Activated naive CD4-positive, alpha-beta T cell (primary cell): ENCODE measurements at places on chromosomes 16 and 17.

GRCh38 chr17:29956225-29956624 lies 14.8 kb downstream of the EFCAB5 start:
- DNase-seq = no peak

- DNase-seq = no peak
Measured at GRCh38 chr16:23080329-23080728, 68.9 kb downstream of the USP31 start.

- peak; percentile 66 for DNase-seq
Measured at GRCh38 chr16:84593825-84594724, 23.8 kb downstream of the COTL1 start.

DNA sequence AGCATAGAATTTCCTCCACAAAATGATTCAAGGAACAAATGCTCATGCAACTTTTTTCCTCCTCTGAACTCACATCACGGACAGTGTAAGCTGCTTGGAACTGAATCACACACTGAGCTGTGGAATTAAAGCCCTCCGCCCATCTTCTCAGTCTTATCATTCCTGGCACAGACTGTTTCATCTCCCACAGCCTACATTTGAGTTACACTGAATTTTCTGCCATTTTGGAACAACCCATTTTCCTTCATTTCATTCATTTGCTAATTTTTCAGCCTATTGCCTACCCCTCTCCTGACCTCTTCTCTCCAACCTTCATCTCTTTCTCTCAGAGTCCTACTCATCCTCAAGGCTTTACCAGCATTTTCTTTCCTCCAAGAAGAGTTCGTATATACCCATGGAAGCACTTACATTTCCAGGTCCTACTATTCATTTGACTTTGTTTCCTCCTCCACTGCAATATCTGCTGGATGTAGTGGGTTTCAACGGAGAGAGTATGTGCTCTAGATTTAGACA lies 39.1 kb upstream of the TOM1L1 start:
- DNase-seq = no peak

DNA sequence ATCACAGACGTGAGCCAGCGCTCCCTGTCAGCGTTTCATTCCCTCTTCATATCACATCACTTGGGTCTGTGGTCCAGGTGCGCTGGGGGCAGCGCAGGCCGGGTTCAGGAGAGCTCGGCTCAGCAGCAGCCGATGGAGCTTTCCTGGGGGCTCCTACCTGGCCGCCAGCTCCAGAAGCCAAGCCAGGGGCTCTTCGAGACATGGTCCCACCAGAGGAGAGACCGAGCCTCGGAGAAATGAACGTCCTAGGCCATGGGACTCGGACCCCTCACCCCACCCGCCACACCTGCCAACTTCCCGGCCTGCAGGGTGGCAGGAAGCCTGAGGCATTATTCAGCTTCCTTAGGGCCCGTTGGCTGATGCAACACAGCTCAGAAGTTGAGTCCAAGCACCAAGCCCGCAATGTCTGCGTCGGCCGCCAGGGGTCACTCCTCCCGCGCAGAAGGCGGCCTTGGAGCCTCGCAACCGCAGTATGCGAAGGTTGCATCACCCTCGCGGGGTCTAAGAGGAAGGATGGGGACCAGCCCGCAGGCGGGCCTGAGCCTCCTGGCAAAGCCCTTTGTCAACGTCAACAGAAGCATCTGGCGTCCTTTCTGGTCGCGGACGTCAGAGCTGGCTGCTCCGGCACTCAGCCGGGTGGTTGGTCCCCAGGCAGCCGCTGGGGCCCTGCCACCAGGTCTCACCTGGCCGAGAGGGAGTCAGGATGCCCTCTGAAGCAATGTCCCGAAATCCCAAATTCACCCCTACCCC lies 13.2 kb upstream of the KLHDC4 start:
- peak; percentile 96 for DNase-seq

DNA sequence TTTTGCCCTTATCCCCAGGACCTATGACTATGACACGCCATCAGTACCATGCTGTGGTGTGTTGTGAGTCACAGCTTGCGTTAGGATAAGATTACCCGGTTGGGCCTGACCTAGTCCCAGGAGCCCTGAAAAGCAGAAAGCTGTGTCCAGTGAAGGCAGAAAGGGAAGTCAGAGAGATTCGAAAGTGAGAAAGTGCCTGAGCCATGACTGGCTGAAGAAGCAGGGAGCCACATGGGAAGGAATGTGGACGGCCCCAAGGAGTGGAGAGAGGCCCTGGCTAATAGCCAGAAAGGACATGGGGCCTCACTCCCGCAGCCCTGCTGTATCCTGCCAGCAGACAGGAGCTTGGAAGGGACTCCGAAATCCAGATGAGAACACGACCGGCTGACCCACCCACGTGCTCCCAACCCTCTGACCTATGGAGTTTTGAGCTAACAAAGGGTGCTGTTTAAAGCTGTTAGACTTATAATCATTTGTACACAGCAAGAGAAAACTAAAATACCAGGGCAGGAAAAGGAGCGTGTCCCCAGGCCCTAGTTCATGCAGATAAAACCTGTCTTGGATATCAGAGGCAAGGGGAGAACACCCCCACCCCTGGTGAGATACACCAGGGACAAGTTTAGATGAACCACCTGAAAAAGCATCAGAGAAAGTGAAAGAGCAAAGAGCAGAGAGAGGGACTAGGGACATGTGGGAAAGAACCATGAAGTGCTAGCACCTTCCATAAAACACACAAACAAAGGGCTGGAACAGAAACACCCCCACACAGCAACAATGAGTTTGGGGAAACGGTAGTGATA lies 115.3 kb downstream of the SLC39A11 start:
- no peak for DNase-seq

GRCh38 chr17:54085934-54086333 lies 263.2 kb downstream of the KIF2B start:
- DNase-seq = no peak

GRCh38 chr16:77898671-77899211 lies 110.4 kb downstream of the VAT1L start:
- DNase-seq = no peak

DNA sequence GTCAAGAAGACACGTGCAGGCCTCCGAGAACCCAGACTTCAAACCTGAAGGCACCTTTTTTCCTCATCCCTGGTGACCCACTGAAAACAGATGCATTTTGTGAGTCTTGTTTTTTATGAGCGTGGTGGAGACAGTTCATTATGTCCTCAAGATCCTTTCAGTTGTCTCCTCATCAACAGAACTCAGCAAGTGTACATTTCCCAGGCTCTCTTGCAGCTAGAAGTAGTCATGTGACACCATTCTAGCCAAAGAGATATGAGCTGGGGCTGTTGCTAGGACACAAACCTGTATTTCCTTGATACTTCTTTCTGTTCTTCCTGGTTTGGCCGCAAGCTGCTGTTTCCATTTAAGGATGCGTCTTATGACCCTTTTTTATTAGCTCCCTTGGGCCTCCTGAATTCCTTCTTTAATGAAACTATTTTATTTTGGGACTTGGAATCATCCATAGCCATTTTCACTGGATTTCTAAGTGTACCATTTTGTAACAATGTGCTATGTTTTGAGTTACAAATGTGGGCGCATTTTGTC lies 135.7 kb upstream of the FOXF1 start:
- DNase-seq = no peak

GRCh38 chr16:89010210-89010925 lies 33.4 kb upstream of the CBFA2T3 start:
- DNase-seq = no peak

- DNase-seq = no peak
Measured at GRCh38 chr16:65049679-65050078, 72.2 kb downstream of the CDH11 start.

DNA sequence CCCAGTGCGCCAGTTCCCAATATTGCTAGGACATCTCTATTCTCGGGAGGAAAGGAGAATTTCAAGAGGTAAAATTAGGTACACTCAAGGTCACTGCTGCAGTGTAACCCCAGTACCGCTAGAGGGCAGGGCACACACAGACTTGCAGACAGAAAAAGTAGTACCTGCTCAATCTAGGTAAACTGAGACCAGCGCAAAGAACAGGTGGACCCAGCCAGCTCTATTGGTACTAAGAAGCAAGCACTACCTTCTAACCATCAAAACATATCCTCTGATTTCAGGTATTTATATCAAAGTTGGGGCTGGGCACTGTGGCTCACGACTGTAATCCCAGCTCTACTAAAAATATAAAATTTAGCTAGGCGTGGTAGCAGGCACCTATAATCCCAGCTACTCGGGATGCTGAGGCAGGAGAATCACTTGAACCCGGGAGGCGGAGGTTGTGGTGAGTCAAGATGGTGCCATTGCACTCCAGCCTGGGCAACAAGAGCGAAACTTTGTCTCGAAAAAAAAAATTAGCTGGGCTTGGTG lies 3.6 kb upstream of the WDR81 start:
- DNase-seq = peak; percentile 44

DNA sequence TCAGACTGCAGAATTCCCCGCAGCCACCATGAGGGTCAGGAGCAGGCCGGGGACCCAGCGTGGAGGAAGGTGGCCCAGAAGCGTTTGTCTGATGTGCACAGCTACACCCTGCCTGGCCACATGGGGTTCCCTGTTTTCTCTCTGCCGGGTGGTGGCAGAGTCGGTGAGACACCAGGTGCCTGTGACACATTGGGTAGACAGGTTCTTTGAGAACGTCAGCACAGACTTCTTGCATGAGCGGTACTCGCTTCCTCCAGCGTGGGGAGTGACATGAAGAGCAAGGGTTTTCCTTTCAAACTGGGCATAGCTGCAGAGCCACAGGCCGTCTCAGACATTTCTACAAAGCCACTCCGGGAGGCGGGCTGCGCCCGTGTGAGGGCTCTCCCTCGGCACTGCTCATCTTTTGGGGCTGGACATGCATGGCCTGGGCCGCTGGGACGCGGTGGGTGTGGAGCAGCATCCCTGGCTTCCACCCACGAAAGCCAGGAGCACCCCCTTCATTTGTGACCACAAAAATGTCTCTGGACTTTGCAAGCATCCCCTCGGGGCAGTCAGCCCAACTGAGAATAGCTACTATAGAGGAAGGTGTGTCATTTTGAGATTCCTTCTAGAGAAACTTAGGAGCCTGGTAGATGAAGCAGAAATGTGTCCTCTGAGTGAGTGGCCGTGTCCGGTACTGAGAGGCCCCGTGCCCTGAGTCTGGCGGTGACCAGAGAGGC lies 26.0 kb downstream of the NME3 start:
- no peak for DNase-seq

DNA sequence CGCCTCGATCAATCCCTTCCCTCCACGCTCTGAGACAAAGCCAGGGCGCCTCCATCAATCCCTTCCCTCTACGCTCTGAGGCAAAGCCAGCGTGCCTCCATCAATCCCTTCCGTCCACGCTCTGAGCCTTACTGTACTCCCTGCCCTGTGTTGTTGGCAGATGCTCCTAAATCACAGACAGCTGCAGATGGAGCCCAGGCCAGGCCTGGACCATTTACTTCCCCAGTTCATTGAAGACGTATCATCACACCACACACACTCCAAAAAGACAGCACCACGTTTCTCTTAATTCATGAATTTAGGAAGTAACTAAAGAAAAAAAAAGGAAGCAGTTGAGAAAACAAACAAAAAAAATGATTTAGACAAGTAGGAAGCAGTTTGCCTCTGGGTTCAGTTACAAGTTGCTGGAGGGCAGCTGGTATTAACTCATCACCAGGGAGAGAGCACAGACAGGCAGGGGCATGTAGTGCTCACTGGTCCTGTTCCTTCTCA lies 7.4 kb upstream of the CD300LD start:
- no peak for DNase-seq

GRCh38 chr17:14762736-14763479 lies 462.0 kb downstream of the HS3ST3B1 start:
- DNase-seq = no peak

GRCh38 chr16:56181401-56181800 lies 9.9 kb upstream of the GNAO1 start:
- DNase-seq = no peak

DNA sequence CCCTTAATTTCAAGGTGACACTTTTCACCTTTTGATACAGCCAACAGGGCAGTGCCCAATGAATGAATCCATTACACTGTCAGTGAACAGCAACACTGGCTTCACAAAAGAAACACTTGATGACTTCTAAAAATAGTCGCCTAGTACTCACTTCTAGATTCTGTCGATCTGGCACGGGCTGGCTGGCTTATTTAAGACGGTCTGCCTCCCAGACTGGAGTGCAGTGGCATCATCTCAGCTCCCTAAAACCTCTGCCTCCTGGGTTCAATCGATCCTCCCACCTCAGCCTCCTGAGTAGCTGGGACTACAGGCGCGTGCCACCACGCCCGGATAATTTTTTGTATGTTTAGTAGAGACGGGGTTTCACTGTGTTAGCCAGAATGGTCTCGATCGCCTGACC lies 1.9 kb downstream of the NDUFAB1 start:
- DNase-seq = no peak

DNA sequence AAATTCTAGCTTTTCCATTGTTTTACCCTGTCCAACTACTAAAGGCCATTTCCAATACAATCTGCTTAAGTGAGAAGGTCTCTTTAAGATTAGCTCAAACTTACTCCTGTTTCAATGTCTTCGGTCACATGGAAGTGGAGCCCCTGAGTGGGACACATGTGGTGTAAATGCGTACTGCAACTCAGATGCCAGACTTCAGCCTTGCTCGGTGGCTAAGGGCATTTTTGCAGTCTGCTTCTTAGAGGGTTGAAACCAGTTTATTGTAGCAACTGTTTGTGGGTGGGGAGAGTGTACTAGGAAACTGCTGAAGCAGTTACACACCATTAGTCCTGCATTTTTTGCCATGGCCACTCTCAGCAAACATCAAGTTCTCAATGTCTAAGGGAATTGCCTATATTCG lies 140.6 kb downstream of the PARN start:
- no peak for DNase-seq

DNA sequence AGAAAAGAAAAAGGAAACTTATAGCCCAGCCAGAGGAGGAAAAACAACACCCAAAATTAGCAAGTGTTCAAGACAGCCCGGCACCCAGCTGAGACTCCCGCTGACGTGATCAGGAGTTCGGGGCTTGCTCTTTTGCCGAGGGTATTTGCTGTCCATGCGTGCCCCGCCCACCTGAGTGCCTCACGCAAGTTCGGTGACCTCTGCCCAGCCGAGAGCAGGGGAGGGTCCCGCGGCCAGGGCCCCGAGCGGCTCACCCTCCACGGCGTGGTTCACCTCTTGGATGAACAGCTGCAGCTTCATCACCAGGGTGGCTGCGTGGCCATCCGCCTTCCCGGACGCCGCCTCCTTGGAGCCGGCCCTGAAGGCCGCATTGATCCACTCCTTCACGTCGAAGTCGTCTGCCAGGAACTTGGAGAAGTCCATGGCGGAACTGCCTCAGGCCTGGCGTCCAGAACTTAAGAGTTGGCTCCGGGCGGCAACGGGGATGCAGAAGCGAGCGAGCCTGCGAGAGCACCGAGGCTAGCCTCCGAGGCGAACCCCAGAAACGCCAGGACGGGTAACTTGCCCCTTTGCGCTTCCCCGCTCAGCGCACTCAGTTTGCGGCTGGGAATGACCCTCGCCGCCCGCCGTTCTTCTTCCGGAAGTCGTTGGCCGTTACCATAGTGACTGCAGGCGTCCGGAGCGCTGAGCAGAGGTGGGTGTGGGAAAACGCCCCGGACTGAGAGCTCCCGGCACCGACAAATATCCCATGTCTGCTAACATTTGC lies at the start of gene COG7:
Gene COG7, minus strand, starts transcription at position 618 of the 766 bp plus-strand sequence. Its CDS starts 195 bp downstream, at position 423.
- DNase-seq = peak; percentile 67

- no peak for DNase-seq
Measured at GRCh38 chr17:44216173-44216572, 3.3 kb downstream of the UBTF start.

GRCh38 chr17:83090444-83091256 lies 11.2 kb downstream of the METRNL start:
- no peak for DNase-seq
